CD4-positive, alpha-beta T cell (primary cell): ENCODE measurements at places on chromosomes 7 and 10.

DNA sequence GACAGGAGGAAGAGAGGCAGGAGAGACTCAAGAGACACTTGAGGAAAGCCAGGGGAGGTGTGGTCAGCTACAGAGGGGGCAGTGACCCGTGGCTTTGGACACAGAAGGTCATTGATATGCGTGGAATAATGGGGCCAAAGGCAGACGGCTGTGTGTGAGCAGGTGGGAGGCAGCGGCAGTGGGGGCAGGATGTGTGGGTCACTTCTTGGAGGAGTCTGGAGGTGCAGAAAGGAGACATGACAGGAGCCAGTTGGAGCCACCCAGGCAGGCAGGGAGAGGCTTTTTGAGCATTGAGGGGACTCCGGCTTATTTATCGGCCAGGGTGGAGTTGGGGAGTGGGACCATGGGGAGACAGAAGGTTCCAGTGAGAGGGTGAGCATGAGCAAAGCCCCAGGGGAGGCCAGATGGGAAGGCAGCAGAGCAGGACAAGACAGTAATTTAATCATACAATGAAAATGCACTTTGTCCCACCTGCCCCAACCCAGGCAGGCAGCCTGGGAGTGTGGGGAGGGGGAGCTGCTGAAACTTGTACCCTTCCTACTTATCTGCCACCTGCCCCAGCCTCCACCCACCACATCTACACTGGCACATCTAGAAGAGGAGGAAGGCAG is 5.0 kb downstream of the LDB3 start:
- DNase-seq = no peak

- no peak for DNase-seq
Measured at GRCh38 chr7:33530664-33531063, 374.7 kb upstream of the BMPER start.

DNA sequence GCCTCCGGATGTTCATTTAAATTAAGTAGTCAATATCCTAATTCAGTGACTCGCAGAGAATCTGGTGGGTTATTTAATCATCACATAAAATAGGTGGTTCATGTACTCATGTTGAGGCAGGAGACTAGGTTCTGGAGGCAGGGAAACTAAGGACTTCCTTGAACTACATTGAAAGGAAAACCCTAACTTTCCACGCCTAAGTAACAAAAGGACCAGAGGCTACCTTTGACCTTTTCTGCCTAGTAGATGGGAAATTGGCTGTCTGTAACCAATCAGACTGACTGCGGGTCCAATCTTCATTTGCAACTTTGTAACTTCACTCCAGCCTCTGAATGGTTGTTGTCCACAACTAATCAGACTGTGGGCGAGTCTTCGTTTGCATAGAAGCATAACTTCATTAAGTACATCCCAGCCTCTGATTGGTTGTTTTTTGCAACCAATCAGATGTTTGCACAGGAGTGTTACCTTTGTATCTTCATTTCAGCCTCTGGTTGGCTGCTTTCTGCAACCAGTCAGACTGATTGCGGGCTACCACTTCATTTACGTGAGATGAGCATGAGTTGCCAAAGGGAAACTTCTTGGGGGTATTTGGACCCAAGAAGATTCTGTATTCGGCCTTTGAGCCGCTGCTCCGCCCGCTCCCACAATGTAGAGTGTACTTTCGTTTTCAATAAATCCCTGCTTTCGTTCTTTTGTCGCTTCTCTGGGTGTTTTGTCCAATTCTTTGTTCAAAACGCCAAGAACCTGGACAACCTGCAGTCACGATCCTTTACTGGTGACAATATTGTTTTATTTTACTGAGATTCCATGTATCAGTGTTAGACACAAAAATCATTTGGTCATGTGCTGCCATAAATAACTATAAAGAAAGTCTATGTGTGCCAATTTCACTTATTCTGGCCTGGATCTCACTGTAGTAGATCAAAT is 1.7 kb upstream of the ST7 start:
- no peak for DNase-seq

- DNase-seq = no peak
Measured at GRCh38 chr7:130886438-130887135, 152.6 kb upstream of the KLF14 start.

DNA sequence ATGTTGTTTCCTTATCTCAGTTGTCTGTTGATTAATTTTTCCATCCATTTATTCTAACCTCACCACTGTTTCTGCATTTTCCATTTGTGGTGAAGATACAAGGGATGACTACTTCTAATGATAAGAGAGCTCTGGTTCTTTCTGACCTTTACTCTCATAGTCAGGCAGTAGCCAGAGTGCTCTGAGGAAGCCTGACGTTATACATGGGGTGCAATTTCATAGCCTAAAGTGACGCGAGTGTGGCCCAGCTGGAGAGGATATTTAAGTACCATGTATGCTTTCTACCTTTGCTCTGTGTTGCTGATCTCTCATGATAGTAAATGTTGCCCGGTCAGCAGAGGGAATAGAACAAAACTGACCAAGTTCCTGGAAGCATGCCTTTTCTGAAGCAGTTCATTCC is 33.9 kb upstream of the CYCS start:
- DNase-seq = no peak

DNA sequence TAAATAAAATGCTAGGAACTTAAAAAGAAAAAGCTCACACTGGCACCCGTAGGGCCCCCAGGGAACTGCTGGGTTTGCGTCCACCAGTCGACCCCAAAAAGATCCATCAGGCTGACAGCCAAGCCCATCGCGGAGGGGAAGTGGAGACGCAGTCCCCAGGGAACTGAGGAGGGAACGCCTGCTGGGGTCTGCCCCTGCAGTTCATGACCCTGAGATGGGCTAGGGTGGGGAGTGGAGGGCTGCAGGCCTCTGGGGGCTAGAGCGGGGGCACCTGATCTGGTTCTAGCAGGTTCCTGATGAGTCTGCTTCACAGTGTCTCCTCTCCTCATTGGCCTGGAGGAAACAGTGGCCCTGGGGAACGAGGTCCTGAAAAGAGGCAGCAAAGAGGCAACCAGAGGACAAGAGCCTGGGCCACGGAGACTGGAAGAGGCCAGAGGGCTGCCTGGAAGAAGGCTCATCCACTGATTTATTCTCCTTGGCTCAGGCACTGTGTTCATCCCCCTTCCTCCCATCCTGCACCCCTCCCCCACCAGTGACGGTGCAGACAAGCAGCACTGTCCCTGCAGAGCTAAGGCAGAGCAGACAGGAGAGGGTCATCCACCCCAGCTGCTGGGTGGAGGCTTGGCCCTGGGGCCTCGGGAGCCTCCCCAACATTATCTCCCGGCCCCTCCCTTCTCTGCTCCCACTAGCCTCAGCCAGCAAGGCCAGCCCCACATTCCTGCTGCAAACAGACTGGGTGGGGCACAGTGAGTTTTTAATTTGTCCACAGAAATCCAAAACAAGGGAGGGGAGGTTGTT is 24.7 kb upstream of the HSPA12A start:
- DNase-seq = no peak

GRCh38 chr7:137026176-137026500 is 157.7 kb downstream of the CHRM2 start:
- no peak for DNase-seq

DNA sequence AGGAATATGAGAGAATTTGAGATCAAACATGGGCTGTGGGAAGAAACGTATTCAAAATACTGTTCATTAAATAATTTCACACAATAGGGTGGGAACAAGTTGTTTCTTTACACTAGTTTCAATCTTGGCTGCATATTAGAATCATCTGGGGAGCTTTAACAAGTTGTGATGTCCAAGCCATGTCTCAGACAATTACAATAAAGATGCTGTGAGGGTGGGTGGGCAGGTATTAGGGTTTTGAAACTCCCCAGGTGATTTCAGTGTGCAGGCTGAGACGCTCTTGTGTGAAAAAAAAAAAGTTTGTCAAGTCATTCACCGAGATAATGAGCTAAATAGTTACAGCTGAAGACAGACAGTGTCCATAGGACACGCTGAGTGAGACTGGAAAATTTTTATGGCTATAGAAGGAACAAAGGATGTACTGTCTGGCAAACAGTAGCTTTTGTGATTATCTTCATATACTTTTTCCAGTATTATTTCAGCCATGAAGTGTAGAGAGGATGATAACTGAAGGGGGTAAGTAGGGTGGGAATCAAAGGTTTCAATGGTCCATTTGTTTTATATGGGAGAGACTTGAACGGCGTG is 12.6 kb upstream of the LAMB4 start:
- no peak for DNase-seq

GRCh38 chr10:110364531-110364937 is 59.8 kb upstream of the SMNDC1 start:
- DNase-seq = no peak

DNA sequence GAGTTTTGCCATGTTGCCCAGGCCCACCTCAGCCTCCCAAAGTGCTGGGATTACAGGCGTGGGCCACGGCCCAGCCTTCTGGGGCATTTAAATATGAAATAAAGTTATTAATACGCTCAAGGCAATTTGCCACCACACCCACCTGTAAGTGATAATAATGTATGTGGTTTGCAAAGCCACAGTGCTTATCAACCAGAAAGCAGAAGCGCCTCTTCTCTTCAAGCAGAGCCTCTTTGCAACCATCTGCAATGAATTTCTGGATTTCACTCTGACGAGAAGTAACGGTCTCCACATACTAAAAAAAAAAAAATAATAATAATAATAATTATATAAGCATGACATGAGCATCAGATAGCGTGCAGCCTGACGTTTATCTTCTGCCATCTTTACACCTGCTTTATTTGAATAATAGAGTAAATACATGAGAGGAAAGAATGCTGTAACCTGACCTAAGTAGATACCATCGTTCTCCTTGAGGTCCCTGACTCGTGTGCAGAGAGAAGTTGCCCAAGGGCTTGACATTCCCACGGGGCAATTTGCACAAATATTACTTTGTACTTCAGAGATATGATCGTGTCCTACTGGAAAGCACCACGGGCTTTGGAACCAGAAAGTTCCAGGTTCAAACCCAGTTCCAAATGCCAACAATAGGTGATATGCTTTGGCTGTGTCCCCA is 34.0 kb downstream of the BRI3 start:
- DNase-seq = no peak

GRCh38 chr7:94781236-94781635 is 125.3 kb upstream of the SGCE start:
- DNase-seq = no peak

- DNase-seq = no peak
Measured at GRCh38 chr7:25168145-25168544, 43.1 kb upstream of the CYCS start.

DNA sequence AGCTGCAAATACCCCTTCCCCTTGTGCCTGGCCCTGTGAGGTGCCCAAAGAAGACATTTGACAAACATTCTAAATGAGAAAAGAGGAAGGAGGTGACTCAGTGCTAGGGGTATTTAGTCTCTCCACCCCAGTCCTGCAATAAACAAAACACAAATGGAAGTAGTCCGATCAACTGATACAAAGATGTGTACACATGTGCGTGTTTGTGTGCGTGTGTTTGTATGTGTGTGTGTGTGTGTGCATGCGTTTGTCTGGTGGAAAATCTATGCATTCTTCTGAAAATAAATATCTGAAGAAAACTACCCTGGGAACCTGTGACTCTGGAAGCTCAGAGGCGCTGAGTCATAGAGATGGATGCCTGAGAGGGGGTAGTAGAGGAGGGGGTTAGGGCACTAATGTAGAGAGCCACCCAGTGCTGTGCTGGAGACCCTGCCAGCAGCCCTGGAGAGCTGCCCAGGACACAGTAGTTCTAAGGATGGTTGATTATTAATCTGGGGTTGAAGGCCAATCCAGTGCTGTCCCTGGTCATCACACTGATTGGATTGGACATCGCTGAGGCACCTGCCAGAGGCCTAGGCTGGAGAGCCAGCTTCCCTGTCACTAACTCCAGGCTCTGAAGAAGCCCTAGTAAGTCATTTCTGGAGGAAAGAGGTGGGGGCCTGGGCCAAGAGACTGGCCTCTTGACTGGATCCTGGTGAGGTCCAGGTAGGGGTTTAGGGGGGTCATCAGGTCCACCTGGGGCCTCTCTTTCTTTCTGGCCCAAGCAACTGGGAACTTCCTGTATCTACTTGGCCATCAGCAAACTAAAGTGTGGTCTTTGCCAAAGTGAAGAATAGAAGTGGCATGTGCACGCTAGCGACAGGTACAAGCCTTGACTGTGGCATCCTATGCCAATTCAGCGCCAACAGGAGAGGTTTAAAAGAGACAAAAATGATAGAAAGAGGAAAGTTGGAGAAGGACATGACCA is 18.5 kb downstream of the SFTPA1 start:
- DNase-seq = no peak

DNA sequence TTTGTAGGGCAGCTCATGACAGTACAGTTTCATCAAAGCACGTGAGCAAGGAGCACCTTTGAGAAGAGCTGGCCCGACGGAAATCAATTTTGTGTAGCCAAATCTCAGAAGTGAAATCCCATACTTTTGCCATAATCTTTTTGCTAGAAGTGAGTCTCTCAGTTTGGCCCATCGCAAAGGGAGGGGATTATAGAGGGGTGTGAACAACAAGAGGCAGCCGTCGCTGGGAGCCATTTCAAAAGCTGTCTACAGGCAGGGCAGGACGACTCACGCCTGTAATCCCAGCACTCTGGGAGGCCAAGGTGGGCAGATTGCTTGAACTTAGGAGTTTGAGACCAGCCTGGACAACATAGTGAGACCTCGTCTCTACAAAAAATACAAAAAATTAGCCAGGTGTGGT is 599.8 kb downstream of the GALNT17 start:
- DNase-seq = no peak

- DNase-seq = no peak
Measured at GRCh38 chr10:104657457-104657856, 16.4 kb downstream of the SORCS3 start.

DNA sequence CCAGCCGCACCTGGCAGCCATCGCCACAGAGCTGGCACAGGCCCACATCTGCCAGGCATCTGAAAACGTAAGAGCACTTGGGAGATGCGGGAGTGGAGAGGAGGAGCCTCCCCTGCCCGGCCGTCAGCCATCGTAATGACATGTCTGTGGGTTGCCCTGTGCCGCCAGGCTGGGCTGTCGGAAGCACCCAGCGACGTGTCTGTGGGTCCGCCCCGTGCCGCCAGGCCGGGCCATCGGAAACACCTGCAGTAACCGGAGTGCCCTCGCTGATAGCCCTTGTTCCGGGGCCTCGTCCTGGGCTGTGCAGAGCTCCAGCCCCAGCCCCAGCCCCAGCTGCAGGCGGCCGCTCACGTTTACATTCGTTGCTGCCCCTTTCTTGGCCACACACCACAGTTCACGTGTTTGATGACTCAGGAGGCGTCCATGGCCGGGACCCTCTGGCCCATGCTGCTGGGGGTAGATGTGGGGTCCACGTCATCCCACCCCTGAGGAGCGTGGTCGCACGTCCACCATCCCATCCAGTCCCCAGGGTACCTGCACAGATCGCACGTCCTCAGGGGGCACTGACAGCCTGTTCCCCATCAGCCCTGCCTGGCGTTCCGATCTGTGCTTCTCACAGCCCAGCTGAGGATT is 30.0 kb upstream of the PRKAR1B start:
- no peak for DNase-seq
